ENCODE measurements at places on chromosomes 3 and 15.

DNA sequence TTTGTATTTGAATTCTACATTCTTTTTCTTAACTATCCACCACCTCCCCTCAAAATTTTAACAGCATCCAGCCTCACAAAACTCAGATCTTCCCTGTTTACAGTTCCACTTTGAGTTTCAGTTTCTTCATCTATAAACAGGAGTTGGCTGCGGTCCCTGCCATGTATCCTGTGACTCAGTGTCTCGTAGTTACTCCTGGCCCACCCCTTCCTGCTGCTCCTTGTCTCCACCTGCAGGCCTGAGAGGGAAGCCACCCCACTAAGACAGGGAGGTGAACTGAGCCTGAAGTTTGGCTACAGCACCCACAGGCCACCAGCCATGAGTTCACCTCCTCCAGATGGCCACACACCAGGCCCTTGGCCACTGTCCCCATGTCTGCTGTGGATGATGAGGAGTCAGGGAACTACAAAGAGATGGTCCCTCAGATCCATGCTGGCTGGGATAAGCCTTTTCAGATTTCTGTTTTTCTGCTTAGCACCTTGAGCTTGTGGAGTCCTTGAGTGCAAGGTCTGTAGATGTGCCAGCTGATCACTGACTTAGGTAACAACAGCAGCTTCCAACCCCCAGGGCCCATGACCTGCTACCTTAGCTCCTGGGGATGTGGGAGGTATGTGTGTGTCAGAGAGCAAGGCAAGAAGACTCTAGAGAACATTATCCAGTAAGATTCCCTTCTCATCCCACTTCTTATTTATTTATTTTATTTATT, 37.5 kb downstream of the CD86 start:
- DNase-seq: no peak

DNA sequence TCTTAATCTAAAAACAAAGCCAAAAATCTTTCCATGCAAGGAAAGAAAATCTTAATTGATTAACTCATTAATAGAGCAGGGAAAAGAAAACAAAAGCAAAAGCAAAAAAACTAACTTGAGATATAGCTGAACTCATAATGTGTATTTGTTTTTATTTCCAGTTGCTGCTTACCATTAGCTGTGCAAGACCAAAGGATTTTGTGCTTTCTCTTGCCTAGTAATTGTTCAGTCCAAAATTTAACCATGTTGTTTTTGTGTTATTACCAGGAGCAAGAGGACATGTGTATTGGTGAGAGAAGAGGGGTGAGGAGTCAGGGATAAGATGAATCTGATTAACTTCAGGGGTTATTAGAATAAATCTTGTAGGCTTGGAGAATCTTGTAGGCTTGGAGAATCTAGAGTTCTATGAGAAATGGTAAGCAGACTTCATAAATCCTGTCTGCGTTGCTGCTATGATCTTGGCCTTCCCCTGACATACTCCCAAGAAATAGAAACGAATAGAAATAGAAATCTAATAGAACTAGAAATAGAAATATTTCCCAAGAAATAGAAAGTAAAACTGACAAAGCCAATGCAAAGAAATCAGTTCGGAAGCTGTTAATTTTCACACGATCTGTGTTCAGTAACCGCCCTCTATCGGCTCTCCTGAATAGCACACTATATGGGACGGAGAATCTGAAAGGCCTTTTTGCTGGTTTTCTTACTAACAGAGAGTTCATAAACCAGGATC, 72.6 kb upstream of the TNFSF10 start:
- no peak for DNase-seq

DNA sequence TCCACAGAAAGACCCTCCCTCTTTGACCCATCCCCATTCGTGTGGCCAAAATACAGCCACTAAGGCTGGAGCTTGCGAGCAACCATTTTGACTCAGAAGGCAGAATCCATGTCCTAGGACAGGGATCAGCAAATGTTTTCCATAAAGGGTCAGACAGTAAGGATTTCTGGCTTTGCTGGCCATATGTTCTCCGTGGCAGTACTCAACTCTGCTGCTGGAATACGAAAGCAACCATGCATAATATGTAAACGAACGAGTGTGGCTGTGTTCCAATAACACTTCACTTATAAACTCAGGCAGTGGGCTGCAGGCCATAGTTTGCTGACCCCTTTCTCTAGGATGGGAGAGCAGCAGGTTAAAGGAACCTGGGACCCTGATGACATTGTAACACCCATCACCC, 77.6 kb upstream of the WNT5A start:
- DNase-seq: no peak

GRCh38 chr3:44136421-44136820, 105.3 kb upstream of the TOPAZ1 start:
- no peak for DNase-seq

DNA sequence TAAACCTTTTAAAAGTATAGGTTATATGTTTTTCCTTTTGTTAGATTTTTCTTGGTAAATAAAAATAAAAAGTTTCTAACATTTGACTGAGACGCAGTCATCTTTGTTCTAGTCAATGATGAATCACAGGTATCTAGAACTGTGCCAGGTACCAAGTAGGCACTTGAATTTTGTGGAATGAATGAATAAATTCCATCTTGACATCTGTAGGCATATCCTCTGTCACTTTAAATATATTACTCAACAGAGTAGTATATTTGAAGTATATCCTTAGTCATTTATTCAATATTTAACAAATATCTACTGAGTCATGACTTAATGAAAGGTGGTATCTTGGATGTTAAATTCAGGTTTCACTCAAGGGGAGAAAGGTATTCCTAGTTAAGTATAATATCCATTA, 828.4 kb downstream of the TUSC7 start:
- DNase-seq: no peak

GRCh38 chr3:160055659-160056058, 67.0 kb downstream of the IL12A start:
- no peak for DNase-seq

DNA sequence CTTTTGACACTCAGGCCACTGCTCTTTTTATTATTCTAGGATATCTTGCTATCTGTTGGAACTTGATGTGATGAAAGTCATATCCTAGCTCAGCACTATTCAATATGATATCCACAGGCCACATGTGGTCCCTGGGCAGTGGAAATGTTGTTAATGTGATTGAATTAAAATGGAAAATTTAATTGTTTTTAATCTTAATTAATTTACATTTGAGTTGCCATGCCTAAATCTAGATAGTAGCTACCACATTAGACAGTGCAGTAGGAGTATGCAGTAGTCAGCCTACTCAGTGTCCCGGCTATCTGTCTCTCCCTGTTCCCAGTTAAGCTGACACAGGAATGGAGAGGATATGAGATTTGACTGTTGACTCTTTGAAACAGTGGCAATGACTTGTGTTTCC, 460.2 kb downstream of the GBE1 start:
- DNase-seq: no peak

DNA sequence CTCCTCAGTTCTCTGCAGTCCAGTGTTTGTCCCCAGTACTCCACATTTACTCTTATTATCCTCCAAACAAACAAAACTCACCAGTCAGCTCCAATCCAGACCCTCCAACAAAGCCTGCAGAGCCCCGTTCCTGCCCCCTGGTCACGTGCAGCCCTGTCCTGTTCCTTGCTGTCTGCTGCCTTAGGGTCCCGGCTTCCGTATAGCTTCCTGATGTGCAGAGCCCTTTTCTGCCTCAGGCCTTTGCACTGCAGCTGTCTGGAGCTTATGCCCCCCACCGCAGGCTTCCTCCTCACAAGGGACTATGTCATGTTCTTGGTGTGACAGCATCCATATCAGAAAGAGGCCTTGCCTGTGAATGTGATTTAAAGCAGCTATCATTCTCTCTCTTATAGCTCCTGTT, 39.0 kb upstream of the UBE3A start:
- no peak for DNase-seq

GRCh38 chr3:150061288-150062024, 90.8 kb upstream of the PFN2 start:
- peak; percentile 29 for DNase-seq

- no peak for DNase-seq
Measured at GRCh38 chr3:138338811-138339210, 9.2 kb upstream of the NME9 start.

DNA sequence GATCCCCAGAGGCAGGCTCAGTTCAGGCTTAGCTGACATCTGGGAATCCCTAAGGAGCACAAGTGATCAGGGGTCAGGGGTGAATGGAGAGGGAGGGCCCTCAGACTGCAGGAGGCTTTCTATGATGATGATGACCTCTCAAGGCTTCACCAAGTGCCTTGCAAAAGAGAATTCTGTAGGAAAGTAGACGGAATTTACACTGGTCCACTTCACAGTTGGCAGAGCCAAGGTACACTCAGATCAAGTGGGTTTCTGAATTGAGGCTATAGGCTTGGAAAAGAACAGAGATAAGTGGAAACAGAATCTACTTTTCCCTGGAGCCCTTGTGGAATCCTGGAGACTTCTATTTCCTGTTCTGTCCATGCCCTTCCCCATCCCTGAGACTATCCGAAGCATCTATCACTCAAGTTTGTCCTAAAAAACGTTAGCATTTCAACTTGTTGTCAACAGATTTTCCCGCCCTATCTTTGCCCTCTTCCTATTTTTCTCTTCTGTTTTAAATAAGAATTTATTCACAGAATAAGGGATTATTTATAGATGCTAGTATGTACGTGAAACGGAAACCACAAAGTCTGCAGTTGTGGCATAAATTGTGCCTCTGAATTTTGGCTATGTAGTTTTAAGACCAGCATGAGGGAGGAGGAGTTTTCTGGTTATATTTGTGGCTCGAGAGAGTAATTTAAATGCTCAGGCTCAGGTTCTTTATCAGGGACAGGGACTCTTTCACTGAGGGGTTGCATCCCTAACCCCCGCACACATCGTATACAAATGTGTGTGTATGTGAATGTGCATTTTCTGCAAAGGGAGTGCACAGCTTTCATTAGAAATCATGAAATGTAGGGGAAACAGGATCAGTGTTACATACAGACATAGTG, 12.8 kb downstream of the GCSAM start:
- no peak for DNase-seq

DNA sequence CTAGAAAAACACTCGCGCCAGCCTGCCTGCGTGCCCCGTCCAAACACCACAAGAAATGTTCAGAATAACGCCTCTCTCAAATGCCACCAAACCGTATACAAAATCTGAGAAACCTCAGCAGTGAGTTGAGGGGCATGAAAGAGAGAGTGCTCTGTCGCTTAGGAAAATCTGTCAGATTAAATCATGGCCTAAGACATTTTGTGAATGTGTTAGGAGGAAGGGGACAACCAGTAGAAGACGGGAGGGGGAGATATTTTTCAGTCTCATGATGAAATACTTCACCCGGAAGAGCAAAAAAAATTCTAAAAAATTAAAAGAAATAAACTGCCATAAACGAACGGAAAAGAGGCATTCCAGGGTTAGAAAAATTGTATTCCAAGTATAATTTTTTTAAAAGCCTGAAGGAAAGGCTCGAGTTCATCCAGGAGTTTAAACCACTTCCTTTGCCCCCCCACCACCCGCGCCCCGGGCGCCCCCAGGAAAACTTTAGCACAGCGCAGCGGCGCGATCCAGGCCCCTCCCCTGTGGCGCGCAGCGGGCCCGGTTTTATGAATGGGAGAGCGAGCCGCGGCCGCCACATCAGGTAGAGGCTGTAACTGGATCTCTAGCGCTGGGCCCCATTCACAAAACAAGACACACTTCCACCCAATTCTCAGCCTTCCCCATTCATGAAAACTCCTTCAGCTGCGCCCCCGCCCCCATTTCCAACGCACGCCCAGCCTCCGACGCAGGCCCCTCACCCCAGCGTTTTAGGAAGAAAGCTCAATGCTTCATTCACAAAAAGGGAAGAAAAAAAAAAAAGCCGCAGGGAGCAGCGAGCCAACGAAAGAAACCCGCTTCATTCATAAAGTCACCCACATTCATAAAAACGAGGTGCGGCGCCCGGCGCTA, 1.4 kb downstream of the ETV5 start:
- peak; percentile 62 for DNase-seq

GRCh38 chr15:88074386-88074785, 182.2 kb downstream of the NTRK3 start:
- no peak for DNase-seq

DNA sequence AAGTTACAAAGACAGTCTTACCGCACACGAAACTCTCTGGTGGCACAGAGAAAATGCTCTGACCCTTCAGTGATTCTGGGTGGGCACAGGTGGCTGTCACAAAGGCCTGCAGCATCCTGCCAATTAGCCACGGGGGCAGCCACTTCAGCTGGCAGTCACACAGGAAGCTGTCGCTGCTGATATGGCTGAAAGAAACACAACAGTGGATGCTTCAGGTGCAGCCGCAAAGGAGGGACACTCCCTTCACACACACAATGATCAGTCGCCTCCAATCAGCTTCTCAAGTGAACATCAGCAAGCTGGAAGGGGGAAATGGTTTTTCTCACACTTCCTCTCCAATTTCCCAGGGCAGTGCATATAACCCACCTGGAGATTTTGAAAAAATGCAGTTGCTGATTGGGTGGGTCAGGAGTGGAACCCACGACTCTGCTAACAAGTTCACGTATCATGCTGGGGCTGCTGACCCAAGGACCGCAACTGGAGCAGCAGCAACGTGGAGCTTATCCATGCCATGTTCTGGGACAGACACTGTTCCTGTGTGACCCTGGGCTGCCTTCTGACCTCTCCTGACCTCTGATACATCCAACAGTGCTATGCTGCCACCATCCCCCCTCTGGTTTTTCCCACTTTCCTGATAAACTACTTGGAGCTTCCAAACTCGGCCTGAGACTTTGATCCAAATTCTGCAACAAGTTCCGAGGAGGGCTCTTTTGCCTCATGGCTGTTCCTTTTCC, 106.6 kb downstream of the LRIG1 start:
- no peak for DNase-seq
